Activated CD4-positive, alpha-beta T cell treated with anti-CD3 and anti-CD28 coated beads, Interleukin-2, amount 50 U/mL, for 24 hours (primary cell): ENCODE measurements at places on chromosomes 2 and 18.

DNA sequence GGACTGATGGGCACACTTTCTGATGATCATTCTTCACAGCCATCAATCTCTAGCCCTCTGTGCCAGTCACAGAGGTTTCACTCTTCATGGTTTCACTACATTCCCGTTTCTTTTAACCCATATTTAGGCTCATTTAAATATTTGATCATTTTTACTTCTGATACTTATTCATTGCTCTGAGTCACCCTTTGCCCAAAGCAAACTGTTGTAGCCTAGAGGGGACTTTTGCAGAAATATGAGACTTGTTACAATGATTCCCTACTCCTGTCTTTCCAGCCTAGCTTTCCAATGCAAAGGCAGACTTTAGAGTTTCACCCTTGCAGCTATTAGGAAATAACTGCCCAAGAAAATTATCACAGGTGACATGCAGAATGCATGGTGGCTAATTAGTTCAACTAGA is 444.2 kb downstream of the PTPRM start:
- no peak for DNase-seq

DNA sequence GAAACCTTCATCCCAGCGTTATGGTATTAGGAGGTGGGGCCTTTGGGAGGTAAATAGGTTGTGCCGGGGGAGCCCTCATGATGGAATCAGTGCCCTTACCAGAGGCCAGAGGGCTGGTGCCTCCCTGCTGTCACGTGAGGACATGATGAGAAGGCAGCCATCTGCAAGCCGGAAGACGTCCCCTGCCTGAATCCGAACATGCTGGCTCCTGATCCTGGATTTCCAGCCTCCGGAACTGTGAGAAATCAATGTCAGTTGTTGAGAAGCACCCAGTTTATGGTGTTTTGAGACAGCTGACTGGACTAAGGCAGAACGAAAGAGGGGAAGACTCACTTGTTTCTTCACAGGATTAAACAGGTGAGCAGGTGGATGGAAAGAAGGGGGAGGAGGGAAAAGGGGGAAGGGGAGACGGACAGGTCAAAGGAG is 13.0 kb upstream of the KLF11 start:
- no peak for DNase-seq

DNA sequence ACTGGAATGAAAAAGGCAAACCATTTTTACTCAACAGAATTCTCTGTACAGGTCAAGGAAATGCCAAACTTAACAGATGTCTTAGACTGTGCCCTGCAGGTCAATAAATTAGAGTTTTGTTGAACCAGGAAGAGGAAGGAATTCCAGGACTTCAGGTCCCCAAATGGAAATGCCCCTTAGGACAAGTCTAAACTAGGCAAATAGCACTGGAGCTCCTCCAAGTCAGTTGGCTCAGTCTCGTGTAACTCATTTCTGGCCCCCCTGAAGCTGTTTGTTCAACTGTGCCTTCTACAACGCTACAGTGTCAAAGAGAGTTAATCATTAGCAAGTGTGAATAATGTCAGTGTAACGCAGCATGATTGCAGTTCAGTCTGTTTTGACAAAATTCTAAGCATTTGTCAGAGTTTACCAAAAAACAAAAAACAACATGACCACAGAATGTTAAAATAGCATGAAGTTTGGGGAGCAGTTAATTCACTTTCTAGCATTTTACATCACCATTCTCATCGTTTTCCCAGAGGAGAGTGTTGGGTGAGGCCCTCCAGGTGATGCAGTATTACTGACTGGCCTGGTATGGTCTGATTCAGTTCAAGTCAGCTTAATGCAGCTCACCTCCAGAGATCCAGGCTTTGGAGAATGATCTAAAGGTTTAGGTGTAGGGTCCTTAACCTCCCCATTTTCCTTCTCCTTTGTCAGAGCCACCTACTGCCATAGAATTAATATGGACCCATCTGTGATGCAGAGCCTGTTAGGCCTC is 108.1 kb downstream of the AQP4 start:
- no peak for DNase-seq

DNA sequence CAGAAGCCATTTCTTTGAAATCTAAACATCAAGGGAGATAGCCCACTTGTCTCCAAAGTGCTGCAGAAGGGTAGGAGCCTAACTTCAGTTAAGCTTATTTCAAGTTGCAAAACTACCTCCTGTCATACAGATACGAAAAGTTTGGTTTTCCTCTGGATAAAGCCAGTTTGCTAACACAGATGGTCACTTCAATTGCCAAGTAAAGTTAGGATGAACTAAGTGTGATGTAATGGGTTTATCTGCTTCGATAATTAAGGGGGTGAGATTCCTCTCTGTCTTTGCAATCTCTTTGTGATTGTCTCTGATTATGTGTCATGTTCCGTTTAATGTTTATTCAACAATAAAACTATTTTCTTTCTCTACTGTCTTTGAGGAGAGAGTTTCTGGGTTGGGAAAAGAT is 156.4 kb downstream of the SLC39A10 start:
- no peak for DNase-seq

- DNase-seq, result no peak
These were observed 141.8 kb downstream of the ACKR3 start for GRCh38 chr2:236711440-236711839.

- DNase-seq, result no peak
These were observed 78.2 kb downstream of the THNSL2 start for GRCh38 chr2:88248280-88248828.

DNA sequence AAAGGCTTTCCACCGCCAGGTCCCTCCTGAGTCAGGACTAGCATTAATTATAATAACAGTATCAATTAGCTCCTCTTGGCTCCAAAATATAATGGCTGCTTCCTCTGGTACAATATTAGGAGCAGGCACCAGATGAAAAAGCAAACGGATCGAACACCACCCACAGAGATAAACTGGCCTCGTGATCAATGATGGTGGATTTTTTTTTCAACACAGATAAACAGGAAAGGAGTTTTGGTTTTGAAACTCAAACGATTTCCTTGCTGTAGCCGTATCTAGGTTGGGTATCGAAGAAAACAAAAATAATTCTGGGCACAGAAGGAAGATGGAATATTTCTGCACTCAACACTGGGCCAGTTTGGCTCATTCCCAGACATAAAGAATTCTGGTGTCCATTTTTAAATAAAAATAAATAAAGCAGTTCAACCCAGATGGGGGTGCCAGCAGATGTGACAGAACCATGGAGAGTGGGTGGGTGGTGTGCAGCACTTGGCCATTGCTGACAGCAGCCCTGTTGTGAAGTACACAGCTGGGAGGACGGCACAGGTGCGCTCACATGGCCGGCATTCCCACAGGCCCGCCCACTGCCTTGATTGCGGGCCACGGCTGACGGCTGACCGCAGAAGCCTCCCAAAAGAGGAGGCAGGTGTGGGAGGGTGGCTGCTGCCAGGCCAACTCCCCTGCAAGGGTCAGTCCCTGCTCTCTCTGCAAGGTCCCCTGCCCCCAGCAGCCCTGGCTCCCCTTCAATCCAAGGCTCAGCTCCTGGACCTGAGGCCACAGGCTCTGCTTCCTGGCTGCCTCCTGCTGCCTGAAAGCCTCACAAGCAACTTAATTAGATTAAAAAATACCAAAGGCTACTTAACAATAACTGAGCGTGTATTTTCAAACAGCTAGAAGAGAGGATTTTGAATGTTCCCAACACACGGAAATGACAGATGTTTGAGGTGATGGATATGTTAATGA is 351.9 kb upstream of the ID2 start:
- no peak for DNase-seq

- DNase-seq, result no peak
These were observed 109.6 kb upstream of the EML6 start for GRCh38 chr2:54613794-54614257.

GRCh38 chr18:12335503-12335902 is 27.5 kb downstream of the TUBB6 start:
- no peak for DNase-seq

DNA sequence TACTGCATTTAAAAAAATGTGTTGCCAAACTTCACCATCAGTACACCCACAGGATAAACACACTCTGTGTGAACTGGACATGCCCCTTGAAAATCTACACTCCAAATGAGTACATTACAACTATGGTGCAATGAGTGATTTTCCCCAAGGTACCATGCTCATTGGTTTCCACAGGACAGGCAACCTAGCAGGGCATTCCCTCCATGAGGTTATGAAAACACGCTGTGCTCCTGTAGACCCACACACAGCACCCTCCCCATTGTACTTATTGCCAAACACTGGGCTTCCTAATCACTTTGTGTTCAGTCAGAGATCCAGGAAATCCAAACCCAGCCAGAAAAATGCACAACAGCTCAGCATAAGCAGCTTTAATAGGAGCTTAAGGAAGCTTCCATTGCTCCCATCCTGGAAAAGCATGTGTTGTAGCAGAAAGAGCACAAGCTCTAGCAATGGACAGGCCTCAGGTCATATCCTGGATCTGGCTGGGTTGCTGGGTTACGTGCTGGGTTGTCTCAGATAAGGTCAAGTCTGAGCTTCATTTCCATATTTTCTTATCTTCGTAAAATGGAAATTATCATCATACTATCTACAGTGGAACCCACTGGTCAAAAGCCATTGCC is 20.8 kb upstream of the ATIC start:
- no peak for DNase-seq

DNA sequence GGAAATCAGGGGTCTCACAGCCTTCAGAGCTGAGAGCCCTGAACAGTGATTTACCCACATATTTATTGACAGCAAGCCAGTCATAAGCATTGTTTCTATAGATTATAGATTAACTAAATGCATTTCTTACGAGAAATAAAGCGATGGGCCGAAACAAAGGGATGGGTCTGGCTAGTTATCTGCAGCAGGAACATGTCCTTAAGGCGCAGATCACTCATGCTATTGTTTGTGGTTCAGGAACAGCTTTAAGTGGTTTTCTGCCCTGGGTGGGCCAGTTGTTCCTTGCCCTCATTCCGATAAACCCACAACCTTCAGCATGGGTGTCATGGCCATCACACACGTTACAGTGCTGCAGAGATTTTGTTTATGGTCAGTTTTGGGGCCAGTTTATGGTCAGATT is 36.4 kb downstream of the TANC1 start:
- DNase-seq, result no peak

DNA sequence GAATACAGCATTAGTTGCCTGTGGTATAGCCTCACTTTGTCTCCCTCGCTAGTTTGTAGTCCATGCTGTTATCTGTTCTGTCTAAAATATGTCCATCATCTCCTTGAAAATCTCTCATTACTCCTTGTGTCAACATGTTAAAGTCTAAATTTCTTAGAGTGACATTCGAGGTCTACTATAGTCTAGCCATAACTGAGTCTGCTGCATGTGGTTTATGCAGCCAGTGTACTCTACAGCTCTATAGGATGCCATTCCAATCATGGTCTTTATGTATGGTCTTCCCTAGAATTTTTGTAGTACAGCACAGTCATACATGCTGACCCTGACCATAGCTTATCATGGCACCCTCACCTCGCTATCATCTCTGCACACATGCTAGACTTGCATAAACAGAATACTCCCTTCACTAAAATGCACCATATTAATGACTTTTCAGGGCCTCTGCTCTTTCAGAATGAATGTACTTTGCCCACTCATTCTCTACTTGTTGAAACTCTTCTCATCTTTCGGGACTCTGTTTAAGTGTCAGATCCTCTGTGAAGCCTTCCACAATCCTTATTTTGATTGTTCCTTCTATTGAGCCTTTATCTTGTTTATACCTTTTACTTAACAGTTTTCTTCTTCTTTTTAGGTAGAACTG is 12.8 kb downstream of the TANK start:
- no peak for DNase-seq

GRCh38 chr2:1854729-1855547 is 110.6 kb upstream of the PXDN start:
- DNase-seq, result no peak

DNA sequence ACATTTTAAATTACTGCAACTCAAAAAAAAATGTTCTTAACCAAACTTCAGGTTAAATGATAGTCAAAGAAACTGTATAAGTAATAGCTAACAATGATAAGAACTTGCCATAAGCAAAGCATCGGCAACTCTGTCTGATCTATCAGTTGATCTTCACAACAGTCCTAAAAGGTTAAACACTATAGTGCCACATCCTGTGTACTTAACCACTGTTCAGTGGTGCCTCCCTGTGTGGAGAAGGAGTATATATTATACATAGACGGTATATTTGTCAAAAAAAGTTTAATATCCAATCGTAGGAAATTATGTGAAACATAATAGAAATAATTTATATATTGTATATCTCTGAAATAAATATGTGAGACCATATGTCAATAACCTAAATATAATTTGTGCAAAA is 13.0 kb downstream of the DTNA start:
- no peak for DNase-seq

DNA sequence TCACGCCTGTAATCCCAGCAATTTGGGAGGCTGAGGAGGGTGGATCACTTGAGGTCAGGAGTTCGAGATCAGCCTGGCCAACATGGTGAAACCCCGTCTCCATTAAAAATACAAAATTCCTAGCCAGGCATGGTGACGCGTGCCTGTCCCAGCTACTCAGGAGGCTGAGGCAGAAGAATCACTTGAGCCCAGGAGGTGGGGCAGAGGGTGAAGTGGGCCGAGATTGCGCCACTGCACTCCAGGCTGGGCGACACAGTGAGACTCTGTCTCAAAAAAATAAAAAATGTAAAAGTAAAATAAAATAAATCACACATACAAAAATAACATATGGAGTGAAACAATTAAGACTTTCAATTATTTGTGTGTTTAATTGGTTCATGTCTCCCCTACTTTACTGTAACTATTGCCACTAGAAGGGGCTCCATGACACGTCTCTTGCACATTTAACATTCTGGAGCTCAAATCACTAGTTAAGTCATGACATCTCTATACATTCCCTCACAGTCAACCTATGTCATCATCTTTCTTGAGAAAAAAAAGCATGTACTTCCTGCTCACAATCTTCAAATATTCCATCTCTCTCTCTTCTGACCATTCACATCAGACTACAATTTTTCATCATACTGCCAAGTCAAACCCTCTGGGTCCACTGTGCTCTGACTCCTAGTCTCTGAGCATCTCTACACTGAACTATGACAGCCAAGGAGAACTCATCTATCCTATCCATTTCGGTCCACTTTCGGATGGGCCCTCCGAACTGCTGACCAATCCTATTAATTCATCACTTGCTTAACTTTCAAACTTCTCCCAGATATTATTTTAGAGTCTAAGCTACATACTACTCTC is 6.7 kb downstream of the GFPT1 start:
- DNase-seq, result no peak

GRCh38 chr2:170928824-170929685 is at the start of gene GORASP2:
GORASP2 (plus strand) TSS chr2:170929253; CDS start chr2:170929341, 88 bp downstream.
- peak; percentile 97 for DNase-seq

GRCh38 chr18:74571895-74572680 is 25.6 kb upstream of the ZNF407 start:
- no peak for DNase-seq
